ENCODE measurements at places on chromosomes 6 and 20. TPM values are rescaled to one million over a fixed set of nuclear protein-coding genes. Genes with fewer than 3 reads are reported as not detected.

The TPD52L1 gene
- total RNA-seq = not detected

The C6orf58 gene
- total RNA-seq = not detected

The TNFRSF6B gene
- total RNA-seq = not detected

The ESR1 gene
- 0.21 TPM for total RNA-seq

The GZF1 gene
- 14.4 TPM for total RNA-seq

The DDR1 gene
- total RNA-seq = 4.9 TPM

The SLC22A2 gene
- total RNA-seq = not detected

The ACSS1 gene
- 44.4 TPM for total RNA-seq

The HSPA1L gene
- 3.1 TPM for total RNA-seq

The ABRACL gene
- 124 TPM for total RNA-seq

The DDO gene
- not detected for total RNA-seq

The KIAA1586 gene
- total RNA-seq = 14.1 TPM

The ETV7 gene
- 5.9 TPM for total RNA-seq

The NEU1 gene
- total RNA-seq = 21.5 TPM

The GNAS-AS1 gene
- total RNA-seq = 1.8 TPM

The HLA-DQB2 gene
- total RNA-seq = 2.9 TPM

The THEMIS gene
- total RNA-seq = 133 TPM

The DLL1 gene
- 0.37 TPM for total RNA-seq

The SIRPA gene
- total RNA-seq = not detected

The PRSS35 gene
- total RNA-seq = not detected

The LRFN2 gene
- total RNA-seq = not detected

The ZKSCAN3 gene
- total RNA-seq = 5.5 TPM

The WFDC8 gene
- not detected for total RNA-seq

The TP53TG5 gene
- 0.15 TPM for total RNA-seq

The B3GAT2 gene
- total RNA-seq = not detected

The FAM50B gene
- 10.6 TPM for total RNA-seq

The ZKSCAN8 gene
- total RNA-seq = 21.8 TPM

The RAB23 gene
- 3.3 TPM for total RNA-seq

The GATA5 gene
- not detected for total RNA-seq

The RUNX2 gene
- total RNA-seq = 9.3 TPM

The SRC gene
- total RNA-seq = 1.9 TPM

The ACTL10 gene
- 3.9 TPM for total RNA-seq

The TCP11 gene
- not detected for total RNA-seq

The ANKRD66 gene
- total RNA-seq = not detected

The BPIFB4 gene
- total RNA-seq = not detected

The SIGLEC1 gene
- total RNA-seq = not detected

The TUBB gene
- total RNA-seq = 1,522 TPM

The PNLDC1 gene
- 0.75 TPM for total RNA-seq

The HEY2 gene
- not detected for total RNA-seq

The CGA gene
- not detected for total RNA-seq

The PDE10A gene
- total RNA-seq = not detected

The TAF8 gene
- 53.2 TPM for total RNA-seq

The VNN1 gene
- total RNA-seq = not detected

The COL12A1 gene
- not detected for total RNA-seq

The GRM1 gene
- not detected for total RNA-seq

The AIF1 gene
- total RNA-seq = 47.4 TPM

The LAMA5 gene
- total RNA-seq = 1.9 TPM

The BEND6 gene
- not detected for total RNA-seq

The CLIC5 gene
- 7.3 TPM for total RNA-seq

The UBR2 gene
- 32.3 TPM for total RNA-seq

The APOM gene
- 3.7 TPM for total RNA-seq
